ENCODE measurements at places on chromosomes 6 and 20.
A peak's percentile ranks its signal among the peaks of the same experiment; 100 is the strongest.

DNA sequence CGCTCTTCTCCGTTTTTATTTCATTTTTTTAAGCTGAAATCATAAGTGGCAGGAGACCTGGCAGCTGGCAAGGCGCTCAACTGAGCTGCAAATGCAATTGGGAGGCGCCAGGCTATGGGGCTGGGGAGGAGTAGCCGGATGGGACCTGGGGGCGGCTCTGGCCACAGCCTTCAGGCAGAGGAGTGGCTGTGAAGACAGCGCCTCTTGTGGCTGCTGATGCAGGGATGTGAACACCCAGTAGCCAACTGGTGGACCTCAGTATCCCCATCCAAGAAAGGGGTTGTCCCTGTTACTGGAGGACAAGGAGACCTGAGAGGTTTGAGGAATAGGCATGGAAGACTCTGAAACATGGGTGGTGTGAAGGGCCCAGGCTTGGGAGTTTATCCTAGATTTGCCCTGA, 12.6 kb downstream of the KCNK17 start:
- DNase-seq = peak; percentile 25

- peak; percentile 96 for DNase-seq
Measured at GRCh38 chr20:53735536-53736050, 142.0 kb upstream of the ZNF217 start.

- no peak for DNase-seq
Measured at GRCh38 chr20:51393571-51393970, 148.9 kb downstream of the NFATC2 start.

DNA sequence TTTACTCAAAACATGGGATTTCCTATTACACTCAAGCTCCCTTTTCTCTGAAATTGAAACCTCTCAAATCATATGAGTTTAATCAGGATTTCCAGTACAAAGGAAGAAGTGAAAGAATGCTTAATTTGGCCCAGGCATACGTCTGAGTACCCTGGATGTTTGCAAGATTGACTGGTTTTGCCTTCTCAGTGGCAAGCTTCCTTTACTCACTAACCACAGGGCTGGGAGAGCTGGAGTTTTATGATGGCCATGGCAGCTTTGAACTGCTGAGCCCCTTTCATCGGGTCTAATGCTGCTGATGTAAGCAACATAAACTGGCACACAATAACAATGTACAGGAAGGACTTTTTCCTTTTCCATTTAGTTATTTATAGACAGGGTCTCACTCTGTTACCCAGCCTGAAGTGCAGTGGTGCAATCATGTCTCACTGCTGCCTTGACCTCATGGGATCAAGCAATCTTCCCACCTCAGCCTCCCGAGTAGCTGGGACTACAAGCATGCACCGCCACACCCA, 194.8 kb downstream of the SLC35F1 start:
- DNase-seq = no peak

DNA sequence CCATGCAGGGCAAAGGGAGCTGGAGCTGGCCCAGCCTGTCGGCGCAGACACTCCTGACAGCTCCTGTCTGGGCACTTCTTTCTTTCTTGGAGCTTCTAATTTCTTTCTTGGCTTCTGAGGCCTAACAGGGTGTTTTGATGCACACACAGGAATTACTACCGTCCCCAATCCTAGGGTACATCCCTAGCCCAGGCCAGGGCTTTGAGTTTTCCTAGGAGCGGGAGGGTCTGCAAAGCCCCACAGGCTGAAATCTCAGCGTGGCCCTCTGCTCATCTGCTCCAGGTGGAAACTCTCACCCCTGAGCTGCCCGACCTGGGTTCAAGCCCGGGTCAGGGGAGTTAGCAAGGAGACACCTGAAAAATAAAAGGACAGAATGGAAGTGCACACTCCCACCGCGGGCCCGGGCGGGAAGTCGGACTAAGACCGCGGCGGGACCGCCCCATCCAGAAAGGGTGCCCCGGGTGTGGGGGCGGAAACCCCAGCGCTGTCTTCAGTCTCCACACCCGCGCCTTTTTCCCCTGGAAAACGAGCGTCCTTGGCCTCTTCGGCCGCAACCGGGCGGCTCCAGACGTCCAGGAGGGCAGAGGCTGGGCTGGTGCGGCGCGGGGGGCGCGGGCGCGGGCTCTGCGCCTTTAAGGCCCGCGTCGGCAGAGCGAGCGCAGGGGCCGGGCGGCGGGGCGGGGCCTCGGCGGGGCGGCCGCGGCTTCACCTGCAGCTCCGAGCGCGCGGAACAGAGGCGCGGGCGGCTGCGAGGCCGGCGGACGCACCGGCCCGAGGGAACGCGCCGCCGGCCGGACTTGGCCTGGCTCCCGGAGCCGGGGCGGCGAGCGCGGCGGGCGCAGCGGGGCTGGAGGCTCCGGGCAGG, at the start of gene CDH4:
CDH4 (plus strand) TSS at position 733 of the 865 bp plus-strand sequence.
- DNase-seq = peak; percentile 7

DNA sequence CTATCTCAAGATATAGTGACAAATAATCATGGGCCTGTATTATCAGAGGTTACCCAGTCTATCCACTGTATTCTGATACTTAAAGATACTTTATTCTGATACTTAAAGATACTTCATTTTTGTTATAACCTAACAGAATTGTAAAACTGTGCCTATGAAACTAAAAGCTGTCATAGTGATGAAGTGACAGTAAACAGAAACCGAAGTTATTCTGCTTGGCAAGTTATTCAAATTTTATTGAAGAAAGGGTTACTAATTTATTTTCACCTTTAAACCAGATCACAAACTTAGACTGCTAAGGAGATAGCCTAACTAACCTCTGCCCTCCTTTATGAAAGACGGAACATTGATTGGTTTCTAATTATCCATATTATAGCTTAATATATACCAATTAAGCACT, 604.6 kb upstream of the IMPG1 start:
- DNase-seq = no peak

DNA sequence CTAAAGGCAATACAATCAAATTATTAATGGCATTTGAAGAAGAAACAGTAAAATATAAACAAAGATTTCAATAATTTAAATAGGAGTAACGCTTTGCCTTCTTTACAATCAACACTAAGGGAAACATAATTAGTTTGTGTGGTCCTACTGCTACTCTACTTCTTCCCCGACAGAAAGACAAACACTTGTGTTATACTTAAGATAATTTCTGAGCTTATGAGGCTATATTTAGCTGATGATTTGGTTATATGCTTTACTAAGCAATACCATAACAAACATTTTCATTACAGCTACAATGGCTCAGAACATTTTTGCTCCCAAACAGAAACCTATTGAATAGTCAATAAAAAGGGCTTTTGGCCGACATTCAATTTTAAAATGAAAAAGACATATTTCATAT, 1217.2 kb upstream of the GJE1 start:
- no peak for DNase-seq

DNA sequence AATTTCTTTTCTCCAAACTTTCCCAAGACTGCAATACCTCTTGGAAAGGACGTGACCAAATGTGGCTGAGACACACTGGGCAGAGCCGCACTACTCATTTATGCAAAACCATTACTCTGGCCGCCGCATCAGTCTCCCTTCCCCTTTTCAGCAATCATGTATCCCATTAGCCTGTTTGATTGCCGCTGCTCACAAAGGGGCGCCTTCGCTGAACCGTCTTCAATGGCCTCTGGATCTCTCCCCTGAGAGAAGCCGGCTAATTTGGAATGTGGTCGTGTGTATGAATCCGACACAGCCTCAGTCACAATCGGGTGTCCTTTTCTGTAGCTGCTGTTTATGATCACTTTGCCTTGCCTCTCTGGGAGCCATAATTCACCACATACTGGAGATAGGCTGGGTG, 361.1 kb downstream of the ZFAND3 start:
- no peak for DNase-seq

- peak; percentile 79 for DNase-seq
Measured at GRCh38 chr6:105753620-105754211, 332.4 kb upstream of the PRDM1 start.

- no peak for DNase-seq
Measured at GRCh38 chr6:166980738-166981137, 18.5 kb upstream of the CEP43 start.

GRCh38 chr20:36471885-36472636, 69.3 kb upstream of the MYL9 start:
- DNase-seq = no peak

DNA sequence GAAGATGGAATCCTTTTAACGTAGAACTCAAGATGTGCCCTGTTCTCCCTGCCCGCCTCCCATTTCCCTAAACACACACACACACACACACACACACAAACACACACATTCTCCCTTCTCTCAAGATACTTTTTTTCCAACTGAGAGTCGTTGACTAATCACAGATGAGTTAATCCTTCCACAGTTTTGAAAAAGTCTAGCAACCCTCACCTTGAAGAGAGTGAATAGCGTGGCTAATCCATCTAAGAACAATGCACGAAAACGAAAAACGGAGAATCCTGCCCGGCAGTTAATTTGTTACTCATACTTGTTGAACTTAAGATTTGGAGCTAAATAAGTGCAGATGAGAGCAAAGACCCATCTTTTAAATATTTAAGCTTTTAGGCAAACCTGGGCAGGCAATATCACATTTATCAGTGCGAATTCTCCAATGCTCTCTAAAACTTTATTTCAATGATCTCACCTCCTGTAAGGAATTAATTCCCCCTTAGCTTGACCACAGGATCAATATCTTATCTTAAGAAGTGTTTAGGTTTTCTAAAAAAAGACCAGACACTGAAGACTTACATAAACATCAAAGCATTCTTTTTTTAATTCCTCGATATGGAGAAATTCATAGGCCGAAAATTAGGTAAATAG, 1.1 kb downstream of the AGPAT4 start:
- DNase-seq = peak; percentile 21

- DNase-seq = no peak
Measured at GRCh38 chr6:127586372-127586771, 9.4 kb downstream of the C6orf58 start.

DNA sequence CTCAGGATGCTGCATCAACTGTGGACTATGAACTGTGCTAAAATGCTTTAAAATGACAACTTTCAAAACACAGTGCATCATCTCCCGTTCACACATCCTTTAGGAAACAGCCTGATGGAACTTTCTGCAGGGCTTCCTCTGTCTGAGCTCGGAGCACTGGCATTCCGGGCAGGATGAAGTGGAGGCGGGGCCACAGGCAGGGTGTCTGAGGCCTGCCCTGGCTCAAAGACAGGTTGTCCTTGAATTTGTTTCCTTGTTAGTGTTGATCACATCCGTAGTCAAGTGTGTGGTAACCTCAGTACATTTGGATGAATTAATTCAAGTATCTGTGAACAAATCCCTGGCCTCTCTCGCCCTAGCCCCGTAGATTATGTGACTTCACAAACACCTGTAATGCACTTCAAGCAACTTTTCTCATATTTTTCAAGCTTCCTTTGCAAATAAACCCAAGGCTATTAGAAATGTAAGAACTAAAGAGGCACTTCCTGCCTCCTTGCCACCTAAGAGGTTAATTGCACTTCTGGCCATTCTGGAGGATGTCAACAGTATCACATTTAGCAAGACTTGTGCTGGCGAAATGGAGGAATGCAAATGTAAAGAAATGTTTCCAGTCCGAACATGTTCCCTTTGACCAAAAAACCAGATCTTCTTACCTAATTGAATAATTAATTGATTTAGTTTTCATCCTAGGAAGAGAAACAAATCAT, 3.1 kb downstream of the CD93 start:
- no peak for DNase-seq

- DNase-seq = no peak
Measured at GRCh38 chr6:31966506-31966905, 5.4 kb downstream of the DXO start.

DNA sequence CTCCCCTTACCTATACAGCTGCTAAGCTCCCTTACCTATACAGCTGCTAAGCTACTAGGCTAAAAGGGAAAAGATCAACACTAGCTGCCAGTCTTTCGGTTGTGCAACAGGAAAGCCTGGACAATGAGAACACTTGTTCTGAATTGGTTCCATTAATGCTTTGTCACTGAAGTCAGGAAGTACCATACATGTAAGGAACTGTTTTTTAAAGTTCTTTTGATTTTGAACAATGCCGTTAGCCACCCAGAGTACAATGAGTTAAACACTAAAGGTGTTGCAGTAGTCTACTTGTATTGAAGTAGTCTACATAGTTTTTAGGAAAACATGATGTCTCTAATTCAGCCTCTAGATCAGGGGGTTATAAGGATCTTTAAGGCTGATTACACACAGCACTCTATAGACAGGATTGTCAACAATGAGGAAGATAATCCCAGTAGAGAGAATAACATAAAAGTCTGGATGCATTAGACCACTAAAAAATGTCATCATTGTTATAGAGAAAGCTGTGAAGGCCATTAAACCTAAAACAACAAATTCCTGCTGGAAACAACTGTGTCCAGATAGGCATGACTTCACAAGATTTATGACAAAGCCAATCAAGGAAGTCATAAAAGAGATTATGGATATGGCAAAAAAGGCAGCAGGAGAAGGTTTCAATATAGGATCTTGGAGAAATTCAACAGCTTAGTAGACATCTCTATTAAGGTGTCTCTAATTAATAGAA, 306.3 kb downstream of the PHF3 start:
- no peak for DNase-seq

DNA sequence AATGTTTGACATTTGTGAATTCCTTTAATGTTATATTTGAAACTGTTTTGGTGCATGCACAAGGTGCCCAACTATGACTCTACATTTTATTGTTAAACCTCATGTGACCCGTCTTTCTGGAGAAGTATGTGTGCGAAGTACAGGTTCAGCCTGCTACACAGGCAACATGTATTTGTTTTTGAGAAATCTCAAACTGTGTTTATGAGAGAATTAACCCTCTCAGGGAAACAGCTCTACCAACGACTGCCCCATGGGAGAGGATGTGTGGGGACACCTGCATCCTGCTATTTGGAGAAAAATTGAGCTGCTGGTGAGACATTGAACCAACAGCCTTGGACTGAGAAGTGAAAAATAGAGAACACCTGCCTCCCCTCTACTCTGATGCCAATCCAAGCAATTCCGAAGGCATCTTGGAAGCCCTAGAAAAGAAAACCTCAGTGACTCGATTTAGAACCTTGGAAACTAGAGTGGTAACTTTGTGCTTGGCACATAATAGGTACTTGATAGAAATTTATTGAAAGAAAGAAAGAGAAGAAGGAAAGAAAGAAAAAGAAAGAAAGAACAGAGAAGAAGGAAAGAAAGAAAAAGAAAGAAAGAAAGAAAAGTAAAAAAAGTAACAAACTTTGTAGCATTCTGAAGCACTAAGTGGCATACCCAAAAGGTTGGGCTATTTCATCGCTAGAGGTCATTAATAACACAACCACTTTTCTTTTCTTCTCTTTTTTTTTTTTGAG, 2.9 kb upstream of the AKAP12 start:
- DNase-seq = no peak

Measured in EH (cell line).